ENCODE measurements at places on chromosomes 7 and 10.

GRCh38 chr10:133161486-133162109 is 1.6 kb downstream of the KNDC1 start:
- no peak for DNase-seq

GRCh38 chr7:106022193-106022821 is 59.2 kb downstream of the CDHR3 start:
- DNase-seq = peak; percentile 73

- DNase-seq = no peak
Observed at GRCh38 chr10:108005627-108006026, 841.1 kb upstream of the SORCS1 start.

GRCh38 chr10:131102147-131102546 is 209.4 kb downstream of the TCERG1L start:
- no peak for DNase-seq

- no peak for DNase-seq
Observed at GRCh38 chr7:108239501-108240225, 109.5 kb upstream of the LAMB4 start.

DNA sequence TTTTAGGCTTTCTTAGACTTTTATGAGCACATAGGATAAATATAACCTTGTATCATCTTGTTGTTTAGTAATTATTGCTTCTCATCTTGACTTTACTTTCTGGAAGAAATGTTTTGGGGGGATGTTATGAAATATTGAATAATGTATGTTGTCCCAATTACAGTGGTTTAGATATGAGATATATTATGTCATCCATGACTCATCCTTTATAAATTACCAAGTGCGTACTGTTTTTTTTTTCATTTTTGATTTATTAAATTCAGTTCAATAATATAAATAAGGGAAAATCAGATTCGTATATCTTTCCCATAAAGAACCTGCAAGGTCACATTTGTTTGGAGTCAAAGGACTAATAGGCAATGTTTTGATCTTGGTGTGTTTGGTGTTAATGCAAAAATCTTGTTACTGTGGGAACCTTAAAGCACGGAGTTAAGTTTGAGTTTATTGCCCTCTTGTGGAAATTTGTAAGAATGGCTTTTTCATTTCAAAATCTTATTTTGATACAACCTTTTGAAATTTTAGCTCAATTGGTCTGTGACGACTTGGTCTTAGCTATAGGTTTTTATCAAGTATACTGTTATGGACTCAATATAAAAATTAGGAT is 108.6 kb downstream of the SRI start:
- DNase-seq = peak; percentile 46

- DNase-seq = no peak
Observed at GRCh38 chr10:108362296-108362695, 1197.8 kb upstream of the SORCS1 start.

DNA sequence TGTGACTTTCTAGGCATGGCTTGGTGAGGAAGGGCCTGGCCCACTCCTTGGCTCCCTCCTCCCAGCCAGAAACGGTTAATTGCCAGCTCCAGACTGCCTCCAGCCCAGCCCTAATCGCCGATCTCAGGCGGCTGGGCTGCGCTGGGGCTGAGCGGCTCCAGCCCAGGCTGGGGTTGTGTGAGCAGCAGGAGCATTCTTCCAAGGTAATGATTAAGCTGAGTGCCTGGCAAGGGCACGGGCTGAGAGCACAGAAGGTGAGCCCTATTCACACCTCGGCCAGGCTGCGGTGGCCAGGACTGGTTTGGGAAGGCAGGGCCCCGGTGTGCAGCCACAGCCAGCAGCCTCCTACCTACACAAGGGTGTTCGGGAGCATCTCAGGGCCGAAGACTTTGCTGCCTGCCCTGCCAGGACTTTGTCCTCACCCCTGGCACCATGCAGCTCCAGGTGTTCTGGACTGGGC is at the start of gene TMEM72:
Gene TMEM72 (plus strand): TSS at position 257 of the 460 bp plus-strand sequence. CDS start 176 bp downstream, at position 433.
- no peak for DNase-seq
